ENCODE measurements at places on chromosomes 11 and 22. TPM values are rescaled to one million over a fixed set of nuclear protein-coding genes. Genes with fewer than 3 reads are reported as not detected.

DNA sequence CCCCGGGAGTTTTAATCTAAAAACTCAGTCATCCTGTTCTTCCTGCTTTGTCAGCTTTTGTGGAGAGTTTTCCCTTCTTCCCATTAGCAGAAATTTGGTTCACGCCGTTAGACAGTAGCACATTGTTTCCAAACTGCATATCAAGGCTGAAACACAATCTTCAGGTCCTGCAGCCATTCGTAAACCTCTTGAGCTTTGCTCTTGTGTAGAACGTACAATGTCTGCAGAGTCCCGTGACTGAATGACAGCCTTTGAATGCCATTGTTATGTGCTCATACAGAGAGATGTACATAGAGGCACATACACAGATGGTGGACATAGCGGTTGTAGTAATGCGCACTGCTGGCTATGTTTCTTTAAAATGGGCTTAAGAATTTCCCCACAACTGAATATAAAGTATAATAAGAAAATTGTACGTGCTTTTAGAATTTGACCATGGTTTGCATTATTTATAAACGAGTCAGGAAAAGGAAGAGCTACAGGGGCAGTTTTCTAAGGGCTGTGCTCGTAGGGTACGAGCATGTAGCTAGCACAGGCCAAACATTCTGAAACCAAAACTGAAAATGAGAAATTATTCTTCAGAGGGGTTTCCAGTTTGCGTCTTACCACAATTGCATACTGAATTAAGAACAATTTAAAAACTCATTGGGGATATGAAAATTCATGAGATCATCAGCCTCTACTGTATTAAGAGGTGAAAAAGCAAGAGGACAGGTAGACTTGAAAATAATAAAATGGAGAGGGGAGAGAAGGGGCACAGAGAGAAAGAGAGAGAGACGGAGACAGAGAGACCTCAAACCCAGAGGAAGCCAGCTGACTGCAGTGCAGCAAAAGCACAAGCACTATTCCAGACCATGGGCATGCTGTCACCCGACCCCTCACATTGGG, 310.1 kb downstream of the CADM1 start:
- no peak overlapping the region for H3K27ac ChIP-seq
- H3K4me1 ChIP-seq = no peaks in the 10 kb centered on the region
- H3K27me3 ChIP-seq = no peaks in the 10 kb centered on the region
- no peak for DNase-seq
- no peaks in the 10 kb centered on the region for H3K36me3 ChIP-seq
- H3K4me3 ChIP-seq = no peak overlapping the region

DNA sequence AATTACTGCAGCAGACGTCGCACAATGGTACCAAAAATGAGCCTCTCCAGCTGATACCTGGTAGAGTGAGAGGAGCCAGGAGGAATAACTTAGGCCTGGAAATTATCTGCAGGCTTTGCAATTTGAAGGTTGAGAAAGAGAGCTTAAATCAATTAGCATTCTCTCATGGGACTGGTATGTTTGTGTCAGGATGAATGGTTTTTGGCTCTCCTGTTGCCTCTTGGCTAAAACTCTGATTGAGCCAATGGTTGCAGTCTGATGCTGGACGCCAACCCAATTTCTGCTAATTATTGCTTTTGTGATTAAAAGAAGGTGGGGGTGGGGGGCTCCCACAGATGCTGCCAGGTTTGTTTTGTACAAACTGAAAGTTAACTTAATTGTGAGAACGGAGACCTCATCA, 12.5 kb upstream of the NELL1 start:
- no peaks in the 10 kb centered on the region for H3K27me3 ChIP-seq
- H3K27ac ChIP-seq = no peak overlapping the region
- DNase-seq = no peak
- H3K4me1 ChIP-seq = no peaks in the 10 kb centered on the region
- no peak overlapping the region for H3K4me3 ChIP-seq

Gene CRYBA4
- total RNA-seq = not detected

DNA sequence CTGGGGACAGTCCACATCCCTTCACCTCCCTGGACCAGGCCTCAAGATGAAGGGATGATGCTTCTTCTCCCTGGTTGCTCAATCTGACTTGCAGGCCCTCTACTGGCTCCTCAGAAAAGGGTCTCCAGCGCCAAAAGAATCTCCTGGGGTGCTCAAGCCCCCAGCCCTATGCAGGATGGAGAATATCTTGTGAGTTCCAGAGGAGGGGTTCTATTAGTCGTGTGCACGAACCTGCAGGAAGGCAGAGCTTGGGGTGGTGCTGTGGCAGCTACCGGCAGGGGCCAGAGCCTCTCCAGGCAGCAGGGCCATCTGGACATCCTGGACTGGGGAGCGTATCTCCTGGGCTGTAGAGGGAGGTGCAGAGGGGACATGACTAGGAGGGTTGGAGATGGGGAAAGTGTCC, 1339.5 kb downstream of the BRD1 start:
- H3K27me3 ChIP-seq = peaks cover 34% of the 10 kb centered on the region
- H3K4me1 ChIP-seq = peaks cover 6% of the 10 kb centered on the region
- H3K27ac ChIP-seq = no peak overlapping the region
- no peaks in the 10 kb centered on the region for H3K36me3 ChIP-seq
- H3K4me3 ChIP-seq = no peak overlapping the region

GRCh38 chr11:111510311-111510710, 1.9 kb downstream of the BTG4 start:
- H3K27ac ChIP-seq = no peak overlapping the region
- H3K4me1 ChIP-seq = peaks cover 28% of the 10 kb centered on the region
- no peaks in the 10 kb centered on the region for H3K36me3 ChIP-seq
- no peaks in the 10 kb centered on the region for H3K27me3 ChIP-seq
- no peak overlapping the region for H3K4me3 ChIP-seq

Gene OR10A3
- total RNA-seq = not detected

Gene OOSP3
- not detected for total RNA-seq

GRCh38 chr11:69241075-69241740, 52.7 kb upstream of the MYEOV start:
- H3K4me3 ChIP-seq = no peak overlapping the region
- no peaks in the 10 kb centered on the region for H3K27me3 ChIP-seq
- H3K36me3 ChIP-seq = no peaks in the 10 kb centered on the region
- H3K4me1 ChIP-seq = peaks cover 11% of the 10 kb centered on the region

DNA sequence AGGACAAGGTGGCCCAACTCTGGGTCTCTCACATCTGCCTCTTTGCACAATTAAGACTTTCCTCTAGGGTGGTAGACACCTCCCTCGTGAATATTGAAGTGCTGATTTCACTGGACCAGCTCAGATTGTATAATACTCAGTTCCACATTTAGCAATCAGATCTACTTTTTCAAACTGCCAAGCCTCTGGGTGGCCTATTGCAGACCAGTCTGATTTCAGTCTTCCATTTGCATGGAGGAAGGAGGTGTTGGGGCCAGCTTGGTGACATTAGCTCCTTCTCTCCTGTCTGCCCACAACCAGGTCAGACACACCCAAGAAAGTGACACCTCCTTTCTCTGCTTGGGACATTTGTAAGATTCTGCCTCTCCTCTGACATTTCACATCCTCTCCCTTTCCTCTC, 78.2 kb downstream of the PPFIBP2 start:
- no peak for DNase-seq
- H3K4me1 ChIP-seq = no peaks in the 10 kb centered on the region
- no peaks in the 10 kb centered on the region for H3K27me3 ChIP-seq
- H3K4me3 ChIP-seq = no peak overlapping the region

DNA sequence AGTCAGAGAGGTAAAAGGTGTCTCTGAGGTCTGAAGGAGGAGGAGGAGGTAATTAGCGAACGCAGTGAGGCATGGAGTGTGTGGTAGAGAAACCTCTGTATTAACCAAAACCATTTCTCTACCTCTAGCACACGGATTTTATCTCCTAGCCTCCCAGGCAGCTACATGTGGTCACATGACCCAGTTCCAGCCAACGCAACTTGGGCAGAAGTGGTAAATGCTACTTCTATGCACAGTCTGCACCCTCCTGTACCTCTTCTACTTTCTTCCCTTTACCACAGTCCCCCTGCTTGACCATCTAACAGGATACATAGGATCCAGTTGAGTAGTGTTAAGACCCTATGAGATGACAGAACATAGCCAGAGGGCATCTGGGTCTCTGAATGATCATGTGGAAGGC, 95.7 kb downstream of the XRRA1 start:
- H3K27ac ChIP-seq = no peak overlapping the region
- DNase-seq = no peak
- no peaks in the 10 kb centered on the region for H3K27me3 ChIP-seq
- peaks cover 23% of the 10 kb centered on the region for H3K36me3 ChIP-seq
- H3K4me3 ChIP-seq = no peak overlapping the region
- no peaks in the 10 kb centered on the region for H3K4me1 ChIP-seq

Measured in spleen (tissue), 13 donors.